ENCODE measurements at places on chromosomes 1 and 21. TPM values are rescaled to one million over a fixed set of nuclear protein-coding genes. Genes with fewer than 3 reads are reported as not detected.

OVAAL gene
- total RNA-seq, result not detected

CFAP141 gene
- total RNA-seq, result not detected

GRCh38 chr1:6056572-6056948 lies 10.9 kb downstream of the KCNAB2 start:
- no peak overlapping the region for H3K27ac ChIP-seq
- no peaks in the 10 kb centered on the region for H3K36me3 ChIP-seq
- no peaks in the 10 kb centered on the region for H3K27me3 ChIP-seq
- 0 out of 2 replicates have a peak, but pooled peaks cover 2% of the 10 kb centered on the region for H3K4me1 ChIP-seq
- DNase-seq, result no peak

DNA sequence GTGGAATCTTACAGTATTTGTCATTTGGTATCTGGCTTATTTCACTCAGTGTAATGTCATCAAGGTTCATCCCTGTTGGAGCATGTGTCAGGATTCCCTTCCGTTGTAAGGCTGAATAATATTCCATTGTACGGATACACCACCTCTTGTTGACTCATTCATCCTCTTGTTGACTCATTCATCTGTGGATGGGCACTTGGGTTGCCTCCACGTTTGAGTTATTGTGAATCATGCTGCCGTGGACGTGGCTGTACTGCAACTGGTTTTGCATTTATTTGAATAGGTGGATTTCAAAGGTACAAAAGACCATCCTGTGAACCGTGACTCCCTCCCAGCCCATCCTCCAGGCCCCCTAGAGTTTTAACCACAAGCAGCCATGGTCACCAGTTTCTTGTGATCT lies 11.9 kb upstream of the TCP10L start:
- no peak for DNase-seq
- H3K27ac ChIP-seq, result no peak overlapping the region
- no peaks in the 10 kb centered on the region for H3K27me3 ChIP-seq

DNA sequence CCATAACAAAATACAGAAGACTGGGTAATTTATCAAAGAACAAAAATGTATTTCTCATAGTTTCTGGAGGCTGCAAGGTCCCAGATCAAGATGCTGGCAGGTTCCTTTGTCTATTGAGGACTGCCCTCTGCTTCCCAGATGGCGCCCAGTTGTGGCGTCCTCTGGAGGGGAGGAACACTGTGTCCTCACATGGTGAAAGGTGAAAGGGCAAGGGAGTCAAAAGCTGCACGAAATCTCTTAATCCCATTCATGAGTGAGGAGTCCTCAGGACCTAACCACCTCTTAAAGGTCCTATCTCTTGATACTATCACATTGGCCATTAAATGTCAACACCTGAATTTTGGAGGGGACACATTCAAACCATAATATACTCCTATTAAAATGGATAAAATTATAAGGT lies 79.3 kb upstream of the IRF2BP2 start:
- H3K27me3 ChIP-seq, result no peaks in the 10 kb centered on the region
- DNase-seq, result no peak
- H3K4me3 ChIP-seq, result no peak overlapping the region

- H3K27me3 ChIP-seq, result no peaks in the 10 kb centered on the region
- no peak overlapping the region for H3K4me3 ChIP-seq
- H3K4me1 ChIP-seq, result no peaks in the 10 kb centered on the region
- no peak for DNase-seq
These were observed 307.9 kb downstream of the HLX start for GRCh38 chr1:221187174-221187573.

DNA sequence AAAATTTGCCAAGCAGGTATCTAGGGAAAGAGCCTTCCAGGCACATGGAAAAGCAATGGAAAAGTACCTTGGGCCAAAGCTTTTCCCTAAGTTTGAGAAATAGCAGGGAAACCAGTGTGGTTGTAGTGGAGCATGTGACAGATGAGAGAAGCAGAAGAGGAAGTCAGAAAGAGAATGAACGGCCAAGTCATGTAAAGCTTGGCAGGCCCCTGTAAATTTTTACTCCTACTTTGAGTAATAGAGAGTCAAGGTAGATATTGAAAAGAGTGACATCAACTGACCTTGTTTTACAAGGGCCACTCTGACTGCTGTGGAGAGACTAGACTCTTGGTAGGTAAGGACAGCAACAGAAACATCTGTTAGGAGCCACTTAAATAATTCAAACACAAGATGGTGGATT lies 180.9 kb upstream of the PRMT6 start:
- H3K4me3 ChIP-seq, result no peak overlapping the region
- DNase-seq, result no peak
- no peak overlapping the region for H3K27ac ChIP-seq
- no peaks in the 10 kb centered on the region for H3K27me3 ChIP-seq
- 0 out of 3 replicates have a peak, but pooled peaks cover 1% of the 10 kb centered on the region for H3K36me3 ChIP-seq

- no peak overlapping the region for H3K4me3 ChIP-seq
- H3K27ac ChIP-seq, result no peak overlapping the region
- H3K4me1 ChIP-seq, result no peaks in the 10 kb centered on the region
- no peaks in the 10 kb centered on the region for H3K27me3 ChIP-seq
- no peak for DNase-seq
These were observed 106.8 kb upstream of the C1orf174 start for GRCh38 chr1:4006676-4007374.

SPATA46 gene
- total RNA-seq, result not detected

GRCh38 chr1:169090900-169091311 lies 15.6 kb upstream of the ATP1B1 start:
- no peaks in the 10 kb centered on the region for H3K36me3 ChIP-seq
- H3K27ac ChIP-seq, result no peak overlapping the region
- no peak for DNase-seq
- H3K4me3 ChIP-seq, result no peak overlapping the region
- H3K27me3 ChIP-seq, result no peaks in the 10 kb centered on the region

- H3K4me3 ChIP-seq, result no peak overlapping the region
- no peak overlapping the region for H3K27ac ChIP-seq
- no peaks in the 10 kb centered on the region for H3K36me3 ChIP-seq
- peaks cover 4% of the 10 kb centered on the region for H3K4me1 ChIP-seq
- H3K27me3 ChIP-seq, result no peaks in the 10 kb centered on the region
These were observed 17.2 kb upstream of the ZNF683 start for GRCh38 chr1:26389604-26390247.

DNA sequence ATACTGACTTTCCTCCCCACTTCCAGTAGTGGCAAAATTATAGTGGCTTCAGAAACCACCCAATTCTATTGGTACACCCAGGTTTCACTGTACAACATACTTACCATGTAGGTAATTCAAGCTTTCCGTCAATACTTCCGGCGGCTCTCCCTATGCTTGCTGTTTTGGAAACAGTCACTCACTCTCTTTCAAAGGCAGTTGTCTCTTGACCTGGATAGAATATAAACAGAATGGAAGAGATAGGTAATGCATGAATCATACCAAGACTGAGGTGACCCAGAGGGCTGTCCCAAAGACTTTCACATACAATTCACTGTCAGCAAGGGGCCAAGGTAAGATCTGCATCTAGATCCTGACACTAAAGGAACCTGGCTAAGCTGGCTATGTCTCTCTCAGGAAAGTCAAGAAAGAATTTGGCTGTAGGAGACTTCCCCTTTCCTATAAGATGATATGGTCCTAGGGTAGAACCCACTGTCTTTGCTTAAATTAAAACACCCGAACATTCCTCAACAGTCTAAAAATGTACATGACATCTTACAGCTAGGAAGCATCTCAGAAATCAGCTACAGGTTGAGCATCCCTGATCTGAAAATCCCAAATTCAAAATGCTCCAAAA lies 59.6 kb downstream of the LUZP1 start:
- peaks cover 3% of the 10 kb centered on the region for H3K4me1 ChIP-seq
- DNase-seq, result no peak
- H3K27me3 ChIP-seq, result no peaks in the 10 kb centered on the region
- H3K27ac ChIP-seq, result no peak overlapping the region

KCNQ4 gene
- total RNA-seq, result 1.4 TPM

DNA sequence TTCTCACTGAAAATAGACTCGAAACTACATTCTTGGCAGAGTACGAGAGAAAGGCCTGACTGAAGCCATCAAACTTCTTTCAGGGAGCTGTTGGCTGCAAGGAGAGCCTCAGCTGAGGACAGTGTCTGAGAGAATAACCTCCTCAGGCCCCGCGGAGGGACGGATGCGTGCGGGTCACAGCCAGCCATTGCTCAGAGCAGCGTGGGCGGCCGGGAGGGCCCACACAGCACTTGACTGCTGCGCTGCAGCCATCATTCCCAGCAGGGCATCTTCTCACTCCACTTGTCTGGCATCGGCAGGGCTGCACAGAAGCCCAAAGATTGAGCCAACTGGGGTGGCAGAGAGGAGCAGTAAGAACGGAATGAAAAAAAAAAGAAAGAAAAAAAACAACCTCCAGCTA lies 113.5 kb downstream of the XCL2 start:
- no peaks in the 10 kb centered on the region for H3K27me3 ChIP-seq
- H3K4me3 ChIP-seq, result no peak overlapping the region
- H3K36me3 ChIP-seq, result no peaks in the 10 kb centered on the region
- peaks cover 9% of the 10 kb centered on the region for H3K4me1 ChIP-seq

DNA sequence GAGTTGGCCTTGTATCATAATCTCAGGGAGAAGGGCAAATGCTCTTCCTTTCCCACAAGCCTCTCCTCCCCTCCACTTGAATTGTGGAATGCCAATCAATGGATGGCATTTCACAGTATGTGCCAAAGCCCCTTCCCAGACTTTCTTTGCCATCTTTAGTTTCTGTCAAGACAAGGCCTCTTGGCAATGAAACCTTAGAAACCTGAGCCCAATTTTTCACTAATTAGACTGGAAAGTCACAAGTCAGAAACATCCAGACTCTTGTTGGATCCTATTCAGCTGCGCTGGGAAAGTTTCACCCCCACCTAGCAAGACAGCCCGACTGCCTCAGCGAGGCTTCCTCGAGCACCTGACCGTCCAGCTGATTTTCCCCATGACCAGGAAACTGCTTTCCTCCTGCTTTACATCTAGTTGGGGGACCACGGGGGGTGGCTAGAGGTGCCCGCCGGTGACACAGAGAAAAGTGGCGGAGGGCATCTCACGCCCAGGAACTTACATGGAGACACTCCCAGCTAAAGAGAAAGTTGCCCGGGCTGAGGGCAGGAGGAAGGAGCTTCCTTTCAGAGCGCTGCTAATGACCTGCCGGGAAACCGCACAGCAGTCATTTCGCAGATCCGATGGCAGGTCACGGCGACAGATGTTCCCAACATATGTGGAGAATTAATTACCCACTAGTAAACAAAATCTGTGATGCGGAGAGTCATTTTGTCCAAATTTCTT lies 302.6 kb upstream of the RRP15 start:
- peaks cover 3% of the 10 kb centered on the region for H3K4me1 ChIP-seq
- H3K27ac ChIP-seq, result no peak overlapping the region
- H3K27me3 ChIP-seq, result no peaks in the 10 kb centered on the region
- no peak overlapping the region for H3K4me3 ChIP-seq
- no peaks in the 10 kb centered on the region for H3K36me3 ChIP-seq

GRCh38 chr1:230197644-230198567 lies 130.9 kb downstream of the GALNT2 start:
- no peaks in the 10 kb centered on the region for H3K36me3 ChIP-seq
- H3K27me3 ChIP-seq, result no peaks in the 10 kb centered on the region
- H3K27ac ChIP-seq, result no peak overlapping the region
